Gastrocnemius medialis (tissue), 4 donors: ENCODE measurements at places on chromosomes 7 and 10. TPM values are rescaled to one million over a fixed set of nuclear protein-coding genes. Genes with fewer than 3 reads are reported as not detected.

Gene SPRN
- not detected for total RNA-seq

Gene HGF
- 1.5 TPM for total RNA-seq

Gene BTBD16
- 0.55 TPM for total RNA-seq

Gene ABCC2
- total RNA-seq, result 3.2 TPM

Gene C7orf33
- total RNA-seq, result not detected

Gene SORBS1
- total RNA-seq, result 146 TPM

Gene CD36
- 275 TPM for total RNA-seq
